K562 (cell line): ENCODE measurements at places on chromosomes 7 and 10. TPM values are rescaled to one million over a fixed set of nuclear protein-coding genes. Genes with fewer than 3 reads are reported as not detected.

FGFR2 gene
- 0.18 and 0.20 TPM in 2 replicates for total RNA-seq

DNA sequence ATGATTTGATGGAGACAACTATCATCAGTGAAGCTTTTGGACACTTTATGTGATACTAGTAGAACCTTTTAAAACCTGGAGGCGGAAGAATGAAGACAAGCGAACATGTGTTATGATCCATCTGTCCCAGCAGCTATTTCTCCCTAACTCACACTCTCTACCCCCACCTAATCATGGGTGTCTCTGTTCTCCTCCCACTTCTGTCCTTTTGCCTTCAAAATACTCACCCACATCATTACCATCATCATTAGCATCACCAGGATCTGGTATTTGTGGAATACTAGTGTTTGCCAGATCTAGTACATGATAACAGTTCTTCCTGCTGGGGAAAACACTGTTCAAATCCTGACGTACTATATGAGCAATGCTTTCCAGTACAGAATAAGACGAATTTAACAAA lies 287.7 kb downstream of the DOCK4 start:
- DNase-seq = no peak

- DNase-seq = no peak
Observed at GRCh38 chr7:90507692-90508091, 38.3 kb downstream of the PTTG1IP2 start.

- no peak for DNase-seq
Observed at GRCh38 chr10:83849150-83849549, 290.2 kb upstream of the GHITM start.

DNA sequence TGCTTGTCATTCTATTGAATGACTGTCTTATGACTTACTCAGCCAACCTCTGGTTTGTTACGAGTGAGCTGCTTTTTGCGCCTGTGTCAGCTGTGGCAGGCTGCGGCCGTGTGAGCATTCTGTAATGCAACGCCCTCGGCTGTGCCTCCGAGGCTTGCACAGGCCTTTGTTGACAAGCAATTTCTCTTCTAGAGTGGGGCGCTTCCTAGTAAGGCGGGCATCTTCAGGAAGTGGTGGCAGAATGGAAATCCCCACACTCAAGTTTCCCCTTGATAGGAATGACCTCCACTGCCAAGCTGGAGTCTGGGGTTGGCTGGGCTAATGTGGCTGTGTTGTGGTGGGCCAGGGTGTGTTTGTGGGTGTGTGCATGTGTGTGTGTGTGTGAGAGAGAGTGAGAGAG lies 20.2 kb upstream of the TMEM178B start:
- no peak for DNase-seq

DNA sequence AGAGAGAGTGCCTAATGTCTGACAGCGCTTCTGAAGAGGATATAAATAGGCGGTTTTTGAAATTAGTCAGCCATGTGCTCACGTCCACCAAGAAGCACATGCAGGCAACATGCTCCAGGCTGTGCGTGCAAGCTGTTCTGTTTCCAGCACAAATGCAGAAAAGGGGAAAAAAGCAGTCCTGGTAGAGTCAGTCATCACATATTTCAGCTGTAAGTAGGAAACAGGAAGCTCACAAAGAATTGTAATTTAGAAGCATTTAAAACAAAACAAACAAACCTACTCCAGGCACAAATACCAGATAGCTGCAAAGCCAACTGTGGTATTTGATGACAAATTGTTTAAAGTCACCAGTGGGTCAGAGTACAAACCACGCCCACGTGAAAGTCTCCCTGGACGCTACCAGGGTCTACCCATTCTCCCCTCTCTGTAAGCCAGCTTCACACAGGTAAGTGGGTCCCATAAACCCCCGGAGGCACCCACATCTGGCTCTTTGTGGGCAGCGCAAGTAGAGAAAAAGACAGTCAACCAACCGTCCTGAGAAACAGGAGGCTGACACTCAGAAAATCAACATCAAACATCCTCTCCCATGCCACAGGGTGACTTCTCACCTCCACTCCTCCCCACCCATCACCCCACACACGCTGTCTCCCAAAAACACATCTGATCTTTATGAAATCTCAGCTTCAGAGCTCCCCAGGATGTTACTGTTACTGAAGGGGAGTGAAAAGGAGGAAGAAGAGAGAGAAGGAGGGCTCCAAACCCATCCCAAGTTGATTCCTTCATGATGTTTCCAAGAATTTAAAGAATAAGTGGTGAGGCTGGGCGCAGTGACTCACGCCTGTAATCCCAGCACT lies 186.4 kb downstream of the FAM107B start:
- no peak for DNase-seq

ABCB4 gene
- total RNA-seq = 0.27 and 0.73 TPM in 2 replicates

DNA sequence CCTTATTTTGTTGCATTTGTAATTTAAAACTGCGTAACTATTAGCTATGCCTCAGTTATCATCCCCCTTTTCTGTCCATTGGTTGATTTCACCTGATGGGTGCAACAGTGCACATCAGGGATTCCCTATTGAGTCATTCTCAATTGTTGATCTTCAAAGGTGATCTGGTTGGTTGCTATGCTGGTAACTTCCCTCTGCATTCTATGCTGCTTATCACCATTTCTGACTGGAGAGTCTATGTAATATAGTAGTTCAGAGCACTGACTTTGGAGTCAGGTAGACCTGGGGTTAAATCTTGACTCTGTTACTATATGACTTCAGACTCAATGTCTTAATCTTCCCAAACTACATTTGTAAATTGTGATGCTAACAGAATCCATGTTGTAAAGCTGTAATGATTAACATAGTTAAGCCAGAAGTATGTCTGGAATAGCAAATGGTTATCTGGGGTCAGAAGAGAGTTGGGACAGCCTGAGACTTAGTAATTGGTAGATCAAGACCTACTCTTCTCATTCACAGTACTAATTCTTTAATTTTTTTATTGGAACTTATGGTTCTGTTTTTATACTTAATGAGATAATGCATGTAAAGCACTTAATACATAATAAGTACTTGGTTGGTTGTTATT lies 38.1 kb downstream of the EXOC6 start:
- no peak for DNase-seq

DNA sequence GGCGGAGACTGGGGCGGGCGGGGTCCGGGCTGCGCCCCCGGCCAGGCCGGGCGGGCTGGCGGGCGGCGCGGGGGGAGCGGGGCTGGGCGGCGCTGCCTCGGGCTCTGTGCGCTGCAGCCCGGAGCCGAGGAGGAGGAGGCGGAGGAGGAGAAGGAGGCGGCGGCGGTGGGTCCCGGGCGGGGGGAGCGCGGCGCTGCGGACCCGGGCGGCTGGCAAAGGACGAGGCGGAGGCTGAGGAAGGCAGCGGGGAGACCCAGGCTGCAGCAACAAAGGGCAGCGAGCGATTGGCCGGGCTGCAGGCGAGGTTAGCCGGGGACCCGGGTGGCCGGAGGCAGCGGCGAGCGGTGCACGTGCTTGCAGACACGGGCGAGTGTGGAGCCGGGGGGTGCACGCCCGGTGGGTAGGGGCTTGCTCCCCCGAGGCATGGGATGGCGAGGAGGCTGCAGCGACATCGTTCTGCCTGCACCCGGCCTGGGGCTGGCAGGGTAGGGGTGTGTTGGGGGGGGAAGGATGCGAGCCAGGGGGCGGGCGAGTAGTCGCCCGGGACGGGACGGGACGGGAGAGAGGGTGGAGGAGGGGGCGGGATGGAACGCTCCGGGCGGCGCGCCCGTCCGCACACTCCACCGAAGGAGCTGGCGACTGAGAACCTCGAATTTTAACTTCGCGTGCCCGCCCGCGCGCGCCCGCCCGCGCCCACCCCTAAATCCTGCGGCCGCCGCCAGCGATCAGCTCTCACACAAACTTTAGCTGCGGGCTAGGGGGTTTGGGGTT lies 844 bp upstream of the KAT6B start:
- DNase-seq = no peak

PCLO gene
- not detected in 2 replicates for total RNA-seq

TUBAL3 gene
- total RNA-seq = 6.3 and 6.8 TPM in 2 replicates
